ENCODE measurements at places on chromosomes 16 and 17.

DNA sequence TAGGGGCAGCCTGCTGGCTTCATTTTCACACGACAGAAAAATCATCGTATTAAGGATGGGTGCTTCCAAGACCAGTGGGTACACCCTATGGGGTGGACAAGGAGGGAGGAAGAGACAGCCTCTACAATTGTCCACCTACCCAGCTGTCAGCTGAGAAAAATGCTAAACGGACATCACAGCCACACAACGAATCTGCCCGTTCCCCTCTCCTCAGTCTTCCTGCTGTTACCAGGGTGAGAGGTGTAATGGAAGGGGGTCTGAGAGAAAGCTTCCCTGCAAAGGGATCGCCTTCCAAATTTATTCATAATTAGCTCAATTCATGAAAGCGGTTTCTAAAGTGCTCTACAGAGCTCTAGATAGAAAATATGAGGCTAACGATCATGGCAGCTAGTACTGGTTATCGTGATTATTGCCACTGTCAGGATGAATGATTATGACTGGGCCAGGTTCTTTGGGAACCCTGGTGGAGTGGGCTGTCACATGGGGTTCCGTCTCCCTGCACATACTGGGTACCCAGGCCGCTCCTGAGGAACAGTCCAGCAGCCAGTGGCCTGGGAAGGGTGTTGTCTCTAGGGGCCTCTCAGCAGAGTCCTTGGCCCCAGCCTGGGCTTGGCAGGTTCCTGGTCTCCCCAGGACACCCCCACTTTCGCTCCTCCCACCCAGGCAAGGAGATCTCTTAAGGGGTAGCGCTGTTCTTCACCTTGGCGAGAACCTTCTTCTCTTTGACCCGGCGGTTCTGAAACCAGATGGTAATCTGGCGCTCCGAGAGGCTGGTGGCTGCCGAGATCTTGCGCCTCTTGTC lies 2.2 kb downstream of the HOXB13 start:
- no peak for DNase-seq

- no peak for DNase-seq
Measured at GRCh38 chr17:18889658-18890057, 31.7 kb downstream of the PRPSAP2 start.

GRCh38 chr16:12721841-12722421 lies 81.8 kb downstream of the CPPED1 start:
- no peak for DNase-seq

- DNase-seq: no peak
Measured at GRCh38 chr16:27199736-27200135, 3.6 kb upstream of the KDM8 start.

GRCh38 chr17:69949973-69950695 lies 124.9 kb upstream of the KCNJ16 start:
- DNase-seq: no peak

GRCh38 chr16:88019821-88020515 lies 68.7 kb downstream of the BANP start:
- DNase-seq: no peak

DNA sequence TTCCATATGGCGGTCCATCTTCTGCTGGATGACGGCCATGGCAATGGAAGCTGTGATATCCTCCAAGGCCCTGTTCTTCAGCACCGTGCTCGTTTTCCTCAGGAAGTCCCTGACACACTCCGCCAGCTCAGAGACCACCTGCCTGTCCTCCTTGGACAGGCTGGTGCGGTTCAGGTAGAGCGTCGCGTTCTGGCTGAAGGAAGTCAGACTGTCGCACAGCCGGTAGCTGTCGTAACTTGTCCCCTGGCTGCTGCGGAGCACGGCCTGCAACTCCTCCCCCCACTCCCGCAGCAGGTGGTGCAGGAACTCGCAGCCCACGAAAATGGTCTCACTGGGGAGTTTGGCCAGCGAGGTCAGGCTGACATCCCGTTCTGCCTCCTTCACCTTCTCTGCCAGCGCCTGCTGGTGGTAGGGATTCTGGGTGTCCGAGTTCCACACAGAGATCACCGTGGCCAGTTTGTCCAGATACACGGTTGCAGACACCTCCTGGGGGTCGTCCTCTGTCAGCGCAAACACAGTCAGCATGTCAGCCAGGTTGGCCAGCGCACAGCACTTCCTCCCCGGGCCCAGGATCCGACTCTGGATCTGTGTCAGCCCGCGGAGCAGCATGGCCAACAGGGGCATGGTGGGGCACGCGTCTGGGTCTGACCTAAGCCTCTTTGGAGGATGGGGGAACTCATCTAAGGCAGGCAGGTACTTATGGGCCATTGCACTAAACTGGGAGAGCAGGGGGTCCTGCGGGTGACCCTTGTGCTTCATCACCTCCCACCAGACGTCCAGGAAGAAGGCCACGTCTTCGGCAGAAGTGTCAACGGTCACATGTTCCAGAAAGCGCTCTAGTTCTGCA lies 5.1 kb downstream of the GEMIN4 start:
- no peak for DNase-seq

All from NCI-H1105 treated with DMSO at 0.1 percent for 48 hours (cell line).